ENCODE measurements at places on chromosomes 2 and 18. TPM values are rescaled to one million over a fixed set of nuclear protein-coding genes. Genes with fewer than 3 reads are reported as not detected.

Gene ALPI
- not detected for total RNA-seq

Gene NT5C1B
- not detected for total RNA-seq

Gene OSBPL1A
- total RNA-seq = 13.9 TPM

Gene CABYR
- total RNA-seq = 3.1 TPM

Gene LYPD6B
- total RNA-seq = not detected

Gene C2orf78
- not detected for total RNA-seq

Gene UGT1A4
- total RNA-seq = not detected

Gene SNED1
- 8.6 TPM for total RNA-seq

Gene GPR39
- not detected for total RNA-seq

Gene NT5DC4
- not detected for total RNA-seq

Gene DNAJC5G
- total RNA-seq = 1.0 TPM

Gene IL37
- total RNA-seq = not detected

Gene SULT1C4
- total RNA-seq = 114 TPM

Gene HTR2B
- 0.64 TPM for total RNA-seq
